Activated naive CD8-positive, alpha-beta T cell treated with anti-CD3 and anti-CD28 coated beads, Interleukin-2, amount 50 U/mL, for 24 hours (primary cell): ENCODE measurements at places on chromosomes 12 and 14.

GRCh38 chr14:69815556-69815955 lies 18.5 kb upstream of the SLC10A1 start:
- no peak for DNase-seq

- peak; percentile 56 for DNase-seq
Observed at GRCh38 chr12:93502802-93503623, 35.7 kb downstream of the MRPL42 start.

DNA sequence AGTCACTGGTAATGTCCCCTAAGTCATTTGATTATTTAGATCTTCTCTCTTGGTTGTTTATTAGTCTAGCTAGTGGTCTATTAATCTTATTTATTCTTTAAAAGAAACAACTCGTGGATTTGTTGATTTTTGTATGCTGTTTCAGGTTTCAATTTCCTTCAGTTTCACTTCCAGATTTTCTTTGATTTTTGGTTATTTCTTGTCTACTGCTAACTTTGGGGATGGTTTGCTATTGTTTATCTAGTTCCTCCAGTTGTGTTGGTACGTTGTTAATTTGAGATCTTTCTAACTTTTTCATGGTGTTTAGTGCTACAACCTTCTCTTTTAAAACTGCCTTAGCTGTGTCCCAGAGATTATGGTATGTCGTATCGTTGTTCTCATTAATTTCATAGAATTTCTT lies 18.5 kb upstream of the CD69 start:
- DNase-seq, result no peak

GRCh38 chr14:79708426-79709388 lies 502.6 kb downstream of the DIO2 start:
- no peak for DNase-seq

DNA sequence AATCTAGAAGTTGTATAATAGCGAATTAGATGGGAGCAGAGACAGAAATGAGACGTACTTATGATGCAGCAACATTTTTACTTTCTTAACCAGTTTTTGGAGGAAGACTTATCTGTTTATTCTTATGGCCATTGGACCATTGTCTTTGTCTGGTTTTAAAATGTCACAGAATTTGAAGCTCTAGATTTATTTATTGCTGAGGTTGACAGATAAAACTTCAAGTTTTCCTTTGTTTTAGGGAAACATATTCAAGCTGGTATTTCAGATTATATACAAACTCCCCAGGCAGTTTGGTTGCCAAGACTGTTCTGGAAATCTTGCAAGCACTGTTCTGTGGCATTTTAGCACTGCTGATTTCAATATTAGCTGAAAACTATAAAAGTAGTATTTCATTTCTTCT lies 1021.7 kb downstream of the GALC start:
- DNase-seq, result no peak

DNA sequence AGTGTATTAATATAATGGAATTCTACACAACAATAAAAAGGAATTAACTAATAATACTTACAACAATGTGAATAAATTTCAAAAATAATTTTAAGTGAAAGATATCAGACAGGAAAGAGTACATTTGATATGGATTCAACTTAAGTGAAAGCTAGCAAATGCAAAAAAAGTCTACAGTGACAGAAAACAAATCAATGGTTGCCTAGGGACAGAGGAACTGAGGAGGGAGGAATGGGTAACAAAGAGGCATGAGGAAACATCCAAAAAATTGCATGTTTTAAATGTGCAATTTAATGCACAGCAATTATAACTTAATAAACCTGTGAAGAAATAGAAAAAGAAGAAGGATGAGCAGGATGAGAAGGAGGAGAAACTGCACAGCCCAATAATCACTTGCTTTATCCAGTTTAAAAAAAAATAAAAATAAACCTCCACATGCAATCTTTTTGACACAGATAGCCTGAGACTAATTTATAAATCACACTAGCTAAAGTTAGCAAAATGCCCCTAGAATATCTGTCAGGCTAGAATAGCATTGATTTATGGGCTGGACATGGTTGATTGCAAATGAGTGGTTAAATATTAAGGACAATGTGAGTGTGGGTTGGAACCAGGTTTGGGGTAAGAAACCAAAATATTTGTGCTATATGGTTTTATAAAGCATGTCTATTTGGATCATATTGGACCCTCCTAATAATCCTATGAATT lies 1089.1 kb downstream of the TRHDE start:
- no peak for DNase-seq

DNA sequence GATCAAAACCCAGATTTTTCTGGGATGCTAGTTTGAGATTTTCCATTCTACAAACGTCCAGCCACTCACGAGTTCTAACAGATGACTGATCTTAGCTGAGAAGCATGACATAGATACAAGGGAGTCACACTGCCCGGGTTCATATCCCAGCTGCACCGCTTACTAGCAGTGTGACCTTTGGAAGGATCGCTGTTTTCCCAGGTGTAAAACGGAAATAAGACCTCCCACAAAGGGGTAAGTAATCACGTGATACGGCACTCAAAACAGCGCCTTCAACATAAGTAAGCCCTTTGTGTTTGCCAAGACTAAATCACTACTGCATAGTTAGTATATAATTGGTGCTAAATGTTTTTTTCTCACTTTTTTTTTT lies 624 bp upstream of the PWP1 start:
- DNase-seq, result peak; percentile 33

- DNase-seq, result no peak
Observed at GRCh38 chr12:46390304-46390703, 17.7 kb upstream of the SLC38A2 start.

- DNase-seq, result peak; percentile 56
Observed at GRCh38 chr14:39469094-39469710, 37.0 kb upstream of the FBXO33 start.

- DNase-seq, result peak; percentile 24
Observed at GRCh38 chr12:1915082-1915968, 3.1 kb downstream of the CACNA2D4 start.

DNA sequence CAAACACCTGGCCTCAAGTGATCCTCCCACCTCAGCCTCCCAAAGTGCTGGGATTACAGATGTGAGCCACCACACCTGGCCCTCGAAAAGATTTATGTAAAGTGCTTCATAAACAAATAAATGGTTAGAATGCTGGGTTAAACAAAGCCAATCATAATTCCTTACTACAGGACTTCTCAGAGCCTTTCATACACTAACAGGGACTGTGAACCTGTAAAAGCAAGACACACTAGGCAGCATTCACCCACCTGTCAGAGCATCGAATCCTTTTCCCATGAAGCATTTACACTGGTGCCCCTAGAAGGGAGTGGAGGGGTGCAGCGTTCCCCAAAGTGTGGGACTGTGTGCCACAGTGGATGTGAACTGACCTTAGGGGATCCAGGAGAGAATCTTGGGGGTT lies 29.5 kb downstream of the TRPV4 start:
- DNase-seq, result no peak

DNA sequence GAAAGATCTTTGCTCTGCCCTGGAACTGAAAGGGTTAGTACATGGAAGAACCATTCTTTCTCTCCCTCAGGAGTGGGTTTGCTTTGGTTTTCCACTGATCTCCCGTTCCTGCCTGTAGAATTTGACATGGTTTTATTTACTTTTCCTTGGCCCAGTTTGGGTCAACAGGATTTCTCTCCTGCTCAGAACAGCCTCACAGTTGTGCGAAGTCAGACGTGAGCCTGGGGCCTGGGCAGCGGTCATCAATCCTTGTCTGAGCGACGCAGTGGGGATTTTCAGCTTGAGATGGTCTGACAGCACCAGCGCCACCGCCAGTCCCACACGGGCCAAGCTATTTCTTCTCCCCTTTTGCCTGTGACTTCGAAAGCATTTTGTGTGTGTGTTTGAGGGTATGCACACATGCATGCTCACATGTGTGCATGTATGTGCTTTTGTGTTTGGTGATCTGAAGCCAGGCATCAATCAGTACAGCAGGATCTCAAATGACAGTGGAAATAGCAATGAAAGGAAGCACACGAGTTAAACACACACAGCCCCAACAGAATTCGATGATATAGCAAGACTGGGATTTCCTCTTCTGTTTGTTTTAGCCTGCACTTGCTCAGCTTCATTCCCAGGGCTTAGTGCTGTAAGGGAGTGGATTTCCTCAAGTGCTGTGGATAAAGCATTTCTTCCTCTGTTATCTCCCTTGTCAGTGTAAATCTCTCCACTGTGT lies 58.3 kb downstream of the SMOC1 start:
- DNase-seq, result no peak

GRCh38 chr12:15088105-15088504 lies 115.3 kb downstream of the PDE6H start:
- DNase-seq, result no peak

- DNase-seq, result no peak
Observed at GRCh38 chr12:19220852-19221466, 91.4 kb downstream of the PLEKHA5 start.

GRCh38 chr14:36315159-36315853 lies 5.1 kb downstream of the MBIP start:
- peak; percentile 47 for DNase-seq

DNA sequence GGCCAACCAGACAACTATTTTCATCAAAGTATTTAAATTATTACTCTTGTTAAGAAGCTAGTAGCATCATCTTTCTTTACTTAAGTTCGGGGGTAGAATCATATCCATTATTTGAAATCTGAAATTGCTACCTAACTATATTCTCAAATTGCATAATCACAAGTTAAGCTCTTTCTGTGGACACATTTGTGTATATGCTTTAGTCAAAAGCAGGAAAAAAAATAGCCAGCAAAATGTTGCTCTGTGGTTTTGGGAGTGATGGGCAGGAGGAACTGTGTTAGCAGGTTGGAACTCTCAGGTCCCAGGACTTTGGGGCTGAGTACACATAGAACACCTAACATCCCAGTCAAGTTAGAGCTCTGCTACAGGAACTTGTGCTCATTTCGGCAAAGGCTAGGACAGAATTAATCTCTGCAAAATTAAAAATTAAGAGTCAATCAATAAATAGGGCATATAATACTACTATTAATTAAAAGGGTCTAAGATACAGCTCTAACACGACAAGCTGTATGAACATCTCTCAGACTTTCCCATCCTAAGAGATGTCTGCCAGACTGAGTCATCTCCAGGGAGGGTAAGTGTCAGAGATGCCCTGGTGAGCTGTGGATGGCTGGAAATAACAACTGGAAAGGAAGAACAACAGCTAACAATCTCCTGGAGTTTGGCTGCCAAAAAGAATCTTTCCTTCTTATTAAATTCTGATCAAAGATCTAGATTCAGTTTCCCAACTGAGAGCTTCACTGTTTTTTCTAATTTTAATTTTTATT lies 203.5 kb upstream of the GZMB start:
- DNase-seq, result no peak

DNA sequence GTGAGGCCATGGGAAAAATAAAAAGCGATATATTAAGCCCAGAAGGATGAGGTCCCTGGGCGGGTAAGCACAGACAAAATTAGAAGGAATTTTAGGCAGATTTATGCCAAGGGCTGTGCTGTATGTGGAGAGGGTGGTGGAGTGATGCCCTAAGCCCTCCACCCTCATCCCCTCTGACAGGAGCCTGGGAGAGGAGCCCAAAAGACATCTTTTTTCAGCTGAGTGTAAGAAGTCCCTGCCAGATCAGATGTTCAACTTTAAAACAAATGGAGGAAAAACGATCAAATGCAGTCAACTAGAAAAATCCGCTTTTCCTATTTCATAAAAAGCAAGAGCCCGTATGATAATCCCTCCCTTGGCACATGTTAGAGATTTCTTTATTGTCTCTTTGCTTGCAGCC lies 47.7 kb upstream of the NRXN3 start:
- DNase-seq, result no peak

GRCh38 chr12:57142727-57143126 lies 4.7 kb downstream of the LRP1-AS start:
- DNase-seq, result no peak

GRCh38 chr12:98745578-98746391 lies 100.7 kb downstream of the APAF1 start:
- DNase-seq, result peak; percentile 37

GRCh38 chr14:76456200-76456599 lies 80.3 kb downstream of the ESRRB start:
- peak; percentile 57 for DNase-seq

DNA sequence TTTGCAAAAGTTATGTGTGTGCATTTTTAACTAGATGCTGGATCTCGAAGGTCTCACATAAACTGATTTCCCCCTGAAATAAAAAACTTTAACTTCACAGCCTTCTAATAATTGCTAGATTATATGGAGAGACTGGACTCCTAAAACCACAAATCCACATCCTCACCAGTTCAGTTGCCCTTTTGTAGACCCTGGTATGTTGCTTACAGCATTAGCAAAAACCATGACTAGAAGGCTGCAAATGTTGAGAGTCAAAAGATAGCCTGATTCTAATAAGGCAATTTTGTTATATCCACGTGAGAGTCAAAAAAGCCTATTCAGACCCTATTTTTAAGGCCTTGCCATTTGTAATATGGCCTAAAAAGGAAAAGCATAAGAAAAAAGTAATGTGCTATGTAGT lies 37.4 kb downstream of the RASSF8 start:
- DNase-seq, result no peak

GRCh38 chr12:48525332-48525731 lies at the start of gene OR8S1:
TSS of gene OR8S1 (plus strand) at chr12:48525632. CDS start at chr12:48525632, 0 bp downstream.
- no peak for DNase-seq

DNA sequence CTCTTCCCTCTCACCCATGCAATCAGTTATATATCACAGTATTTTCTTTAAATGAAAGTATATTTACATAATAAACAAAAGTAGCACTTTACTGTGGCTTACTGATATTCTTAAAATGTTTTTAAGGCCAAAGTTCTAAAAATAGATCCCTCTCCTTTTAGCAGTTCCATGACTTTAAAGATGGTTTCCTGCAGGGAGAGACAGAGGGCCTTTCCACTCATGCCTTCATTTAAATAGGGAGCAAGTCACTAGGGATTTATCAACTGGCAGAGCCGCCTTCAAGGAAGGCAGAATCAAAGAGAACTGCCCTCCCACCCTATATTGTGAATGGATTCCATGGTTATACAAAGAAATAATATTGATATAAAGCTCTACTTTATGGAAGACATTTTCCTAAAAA lies 55.5 kb downstream of the DUSP16 start:
- DNase-seq, result no peak

DNA sequence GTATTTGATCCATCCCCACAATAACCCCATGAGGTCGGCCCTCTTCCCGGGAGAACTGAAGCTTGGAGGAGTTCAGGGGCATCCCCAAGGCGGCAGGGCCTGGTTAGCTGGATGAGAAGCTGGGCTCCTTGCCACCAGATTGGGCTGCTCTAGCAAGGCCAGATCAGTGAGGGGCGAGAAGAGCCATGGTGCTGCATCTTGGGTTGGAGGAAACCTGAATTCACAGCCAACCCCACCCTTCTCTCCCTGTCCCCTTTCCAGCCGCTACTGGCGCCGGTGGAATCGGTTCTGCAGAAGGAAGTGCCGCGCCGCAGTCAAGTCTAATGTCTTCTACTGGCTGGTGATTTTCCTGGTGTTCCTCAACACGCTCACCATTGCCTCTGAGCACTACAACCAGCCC lies 228.6 kb upstream of the FKBP4 start:
- no peak for DNase-seq

- no peak for DNase-seq
Observed at GRCh38 chr12:109273354-109273753, 35.7 kb downstream of the FOXN4 start.

DNA sequence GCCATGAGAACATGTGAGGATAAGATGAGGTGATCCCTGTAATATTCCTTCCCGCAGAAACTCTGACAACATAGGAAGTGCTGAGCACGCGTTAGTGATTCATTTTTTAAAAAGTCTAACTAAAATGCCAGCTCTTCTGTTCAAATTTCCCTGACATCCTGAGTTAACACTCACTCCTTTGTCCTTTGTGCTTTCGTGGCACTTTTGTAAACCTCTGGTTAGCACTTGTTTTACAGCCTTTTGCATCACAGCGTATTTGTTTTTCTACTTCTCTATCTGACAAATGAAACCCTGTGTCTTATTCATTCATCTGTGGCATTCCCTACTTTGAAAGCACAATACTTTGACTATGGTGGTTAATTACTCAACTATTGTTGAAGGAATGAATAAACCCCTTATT lies 313.6 kb downstream of the NUAK1 start:
- no peak for DNase-seq
